CD4-positive, alpha-beta T cell treated with Interferon gamma for 1 hour (primary cell): ENCODE measurements at places on chromosomes 2 and 18.

GRCh38 chr2:40458271-40458794 is 6.4 kb upstream of the SLC8A1 start:
- DNase-seq = no peak

GRCh38 chr18:58955001-58955400 is 90.3 kb downstream of the ZNF532 start:
- DNase-seq = no peak

- no peak for DNase-seq
Measured at GRCh38 chr2:62724106-62724505, 18.6 kb downstream of the EHBP1 start.

DNA sequence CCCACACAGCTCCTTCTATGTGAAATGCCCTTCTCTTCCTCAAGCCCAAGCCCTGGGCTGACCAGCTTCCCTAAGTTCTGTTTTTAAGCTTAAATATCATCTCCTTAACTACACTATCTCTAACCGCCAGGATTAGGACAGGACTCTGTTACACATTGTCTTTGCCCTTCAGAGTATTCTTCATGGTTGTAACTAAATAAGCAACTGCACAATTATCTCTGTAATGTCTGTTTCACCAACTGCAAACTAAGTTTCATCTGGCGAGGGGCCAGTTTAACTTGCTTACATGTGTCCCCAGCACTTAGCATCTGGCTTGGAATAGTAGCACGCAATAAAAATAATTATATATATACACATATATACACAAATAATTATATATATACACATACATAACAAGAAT is 1.1 kb upstream of the ERMN start:
- no peak for DNase-seq

- no peak for DNase-seq
Measured at GRCh38 chr18:77119851-77120491, 12.6 kb downstream of the MBP start.

DNA sequence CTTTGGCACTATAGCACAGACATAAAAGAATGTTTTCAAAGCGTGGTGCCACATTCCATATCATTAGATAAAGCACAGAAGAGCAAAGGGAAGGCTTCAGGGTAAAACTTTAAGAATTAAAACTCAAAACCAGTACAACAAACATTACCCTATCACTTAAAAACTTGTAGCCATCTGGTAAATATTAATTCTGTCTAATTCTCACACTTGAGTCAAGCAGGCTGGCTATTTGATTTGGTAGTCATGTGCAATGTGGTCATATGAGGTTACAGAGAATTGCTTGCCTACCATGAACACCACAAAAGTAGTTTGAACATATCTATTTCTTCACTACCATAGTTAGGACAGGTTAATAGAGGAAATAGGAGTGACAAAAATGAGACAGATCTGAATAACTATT is 244.9 kb downstream of the IRS1 start:
- no peak for DNase-seq

- no peak for DNase-seq
Measured at GRCh38 chr2:236284208-236284607, 20.0 kb upstream of the ASB18 start.
